ENCODE measurements at places on chromosomes 11 and 22.

- DNase-seq, result no peak
Measured at GRCh38 chr11:114192841-114193389, 103.3 kb upstream of the NNMT start.

DNA sequence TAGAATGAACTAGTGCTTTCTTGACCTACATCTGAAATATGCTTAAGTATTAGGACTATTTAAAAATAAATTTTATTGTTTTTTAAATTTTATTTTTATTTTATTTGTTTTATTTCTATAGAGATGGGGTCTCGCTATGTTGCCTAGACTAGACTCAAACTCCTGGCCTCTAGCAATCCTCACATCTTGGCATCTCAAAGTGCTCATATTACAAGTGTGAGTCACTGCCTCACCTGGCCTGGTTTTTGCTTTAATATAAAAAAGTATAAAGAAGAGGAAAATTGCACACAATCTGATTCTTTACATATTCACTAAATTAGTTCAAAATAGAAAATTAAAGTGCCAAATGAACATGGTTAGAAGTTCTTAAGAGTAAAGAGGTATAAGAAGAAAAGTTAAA is 37.5 kb downstream of the HEPHL1 start:
- DNase-seq, result no peak

DNA sequence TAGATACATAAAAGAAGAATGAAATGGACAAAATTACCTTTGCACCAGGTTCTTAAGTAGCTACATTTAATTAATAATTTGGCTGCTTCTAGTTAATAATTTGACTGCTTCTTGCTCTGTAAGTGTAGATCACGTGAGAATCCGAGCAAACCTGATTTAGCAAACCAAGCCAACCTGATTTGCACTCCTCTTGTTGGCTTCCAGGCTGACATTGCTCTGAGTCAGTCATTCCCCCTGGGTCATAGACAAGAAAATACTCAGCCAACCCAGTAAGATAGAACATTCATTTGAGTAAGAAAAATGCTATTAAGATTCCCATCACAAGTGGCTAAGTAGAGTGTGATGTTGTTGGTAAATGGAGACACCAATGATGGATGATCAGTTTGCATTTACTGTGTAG is 304.1 kb downstream of the C11orf87 start:
- DNase-seq, result no peak

- DNase-seq, result peak; percentile 77
Measured at GRCh38 chr22:36454916-36455570, 26.4 kb downstream of the TXN2 start.

- no peak for DNase-seq
Measured at GRCh38 chr11:35836205-35836604, 107.7 kb upstream of the LDLRAD3 start.

DNA sequence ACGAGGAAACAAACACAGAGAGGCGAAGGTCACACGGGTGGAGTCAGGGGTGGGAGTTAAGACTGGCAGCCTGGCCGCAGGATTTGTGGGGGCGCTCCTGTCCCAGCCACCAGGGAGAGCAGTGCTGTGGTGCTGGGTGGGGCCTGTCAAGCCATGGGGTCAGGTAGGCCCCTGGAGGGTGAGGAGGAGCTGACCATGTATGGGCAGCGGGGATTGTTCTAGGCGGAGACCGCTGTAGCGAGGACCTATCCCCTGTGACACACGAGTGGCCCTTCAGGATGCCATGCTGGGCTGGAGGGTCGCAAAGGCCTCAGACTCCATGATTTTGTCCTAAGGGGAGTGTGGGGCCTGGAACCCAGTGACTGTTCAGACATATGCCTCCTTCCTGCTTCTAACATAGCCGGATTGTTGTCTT is 1.6 kb upstream of the RPS19BP1 start:
- no peak for DNase-seq

GRCh38 chr11:34433899-34434298 is 4.8 kb upstream of the CAT start:
- DNase-seq, result no peak

DNA sequence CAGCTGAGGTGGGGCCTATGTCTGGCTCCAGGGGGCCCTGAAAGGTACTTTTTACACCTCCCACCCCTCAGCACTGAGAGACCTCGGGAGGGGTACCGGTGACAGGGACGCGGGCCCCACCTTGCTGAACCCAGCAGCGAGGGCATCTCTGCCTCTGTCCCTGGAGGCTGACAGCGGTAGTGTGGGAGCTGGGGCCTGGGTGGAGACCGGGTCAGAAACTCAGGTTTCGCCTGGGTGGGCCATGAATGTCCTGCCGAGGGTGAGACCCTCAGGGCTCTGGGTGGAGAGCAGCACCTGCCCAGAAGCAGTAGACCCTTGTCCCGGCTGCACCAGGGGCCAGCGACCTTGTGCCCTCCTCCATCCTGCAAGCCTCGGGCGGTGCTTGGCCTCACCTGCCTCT is 22.2 kb downstream of the PTDSS2 start:
- DNase-seq, result no peak

DNA sequence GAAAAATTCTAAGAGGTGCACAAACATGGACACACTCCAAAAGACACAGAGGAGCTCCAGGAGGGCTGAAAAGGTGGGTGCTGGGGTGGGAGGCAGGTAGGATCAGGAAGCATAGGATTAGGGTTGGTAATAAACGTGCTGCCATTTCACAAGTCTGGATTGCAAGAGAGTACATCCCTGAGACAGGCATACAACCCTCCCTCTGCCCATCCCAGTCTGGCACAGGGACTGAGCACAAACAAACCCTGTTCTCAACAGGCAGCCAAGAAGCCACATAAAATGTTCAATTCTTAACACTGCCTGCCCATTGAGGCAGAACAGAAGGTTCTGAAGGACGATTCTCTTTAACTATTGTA is 18.5 kb downstream of the SLC35F2 start:
- DNase-seq, result peak; percentile 26

DNA sequence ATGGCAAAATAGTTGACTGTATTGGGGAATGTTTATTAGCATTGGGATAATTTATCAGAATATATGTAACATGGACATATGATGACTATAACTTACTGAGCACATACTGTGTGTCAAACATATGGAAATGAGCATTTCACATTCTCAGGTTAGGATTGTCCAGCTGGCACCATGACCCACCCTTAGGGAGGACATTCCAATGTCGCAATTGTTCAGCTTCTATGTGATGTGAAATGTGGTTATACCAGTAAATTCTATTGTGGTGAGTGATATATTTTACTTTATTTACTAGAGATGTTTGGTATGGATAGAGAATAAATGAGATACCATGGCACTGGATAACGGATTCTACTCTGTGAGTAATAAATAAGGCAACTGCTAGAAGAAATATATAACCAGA is 50.4 kb downstream of the OR4A47 start:
- no peak for DNase-seq

DNA sequence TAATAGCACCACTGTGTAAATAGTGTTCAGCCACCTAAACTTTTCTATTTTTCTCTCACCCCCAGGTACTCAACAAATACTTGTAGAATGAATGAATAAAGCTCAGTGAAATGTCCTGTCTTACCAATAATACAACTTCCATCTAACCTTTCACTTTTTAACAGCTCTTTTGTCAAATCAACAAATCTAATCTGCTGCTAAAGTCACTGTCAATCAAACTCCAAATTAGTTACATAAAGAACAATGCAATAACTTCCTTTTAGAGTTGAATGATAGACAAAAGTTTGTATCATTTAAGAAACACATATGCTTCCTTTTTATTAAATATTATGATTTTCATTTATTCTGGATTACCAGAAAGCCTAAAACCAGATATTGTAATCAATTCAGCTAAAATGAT is 34.7 kb upstream of the C11orf58 start:
- DNase-seq, result no peak

- DNase-seq, result peak; percentile 54
Measured at GRCh38 chr22:22710719-22711531, 66.5 kb downstream of the GGTLC2 start.

- DNase-seq, result no peak
Measured at GRCh38 chr22:22948651-22949571, 61.3 kb downstream of the IGLL5 start.

DNA sequence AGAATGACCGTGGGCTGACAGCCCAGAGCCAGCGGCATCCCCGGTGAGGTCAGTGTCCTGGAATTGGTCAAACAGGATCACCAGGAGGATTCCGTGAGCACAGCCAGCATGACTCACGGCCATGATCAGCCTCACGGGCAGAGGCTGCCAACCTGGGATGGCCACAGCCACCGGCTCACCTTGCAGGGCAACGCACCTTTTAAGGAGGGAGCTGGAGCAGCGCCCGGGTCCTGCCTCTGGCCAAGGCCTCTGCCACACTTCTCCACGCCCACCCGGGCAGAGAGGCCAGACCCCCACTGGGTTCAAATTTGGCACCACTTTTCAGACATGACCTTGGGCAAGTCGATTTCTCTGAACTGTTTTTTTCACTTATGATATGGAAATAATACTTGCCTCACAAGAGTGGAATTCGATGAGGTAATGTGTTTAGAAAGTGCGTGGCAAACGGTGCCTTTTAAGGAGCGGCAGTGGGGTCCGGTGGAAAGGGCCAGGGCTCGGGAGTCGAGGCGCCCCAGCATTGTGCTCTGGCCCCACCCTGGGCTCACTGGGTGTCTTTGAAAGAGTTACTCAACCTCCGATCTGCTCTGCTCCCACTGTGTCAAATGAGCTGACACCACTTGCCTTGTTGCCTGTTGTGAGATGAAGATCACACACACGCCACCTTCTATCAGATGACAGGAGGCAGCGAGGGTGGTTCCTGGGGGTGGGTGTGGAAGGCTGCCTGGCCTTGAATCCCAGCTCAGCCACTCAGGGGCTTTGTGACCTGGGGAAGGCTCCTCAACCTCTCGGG is 16.0 kb downstream of the TXN2 start:
- no peak for DNase-seq

- peak; percentile 71 for DNase-seq
Measured at GRCh38 chr11:74453373-74453975, 13.9 kb downstream of the KCNE3 start.

- no peak for DNase-seq
Measured at GRCh38 chr11:120539667-120540369, 28.3 kb downstream of the GRIK4 start.

DNA sequence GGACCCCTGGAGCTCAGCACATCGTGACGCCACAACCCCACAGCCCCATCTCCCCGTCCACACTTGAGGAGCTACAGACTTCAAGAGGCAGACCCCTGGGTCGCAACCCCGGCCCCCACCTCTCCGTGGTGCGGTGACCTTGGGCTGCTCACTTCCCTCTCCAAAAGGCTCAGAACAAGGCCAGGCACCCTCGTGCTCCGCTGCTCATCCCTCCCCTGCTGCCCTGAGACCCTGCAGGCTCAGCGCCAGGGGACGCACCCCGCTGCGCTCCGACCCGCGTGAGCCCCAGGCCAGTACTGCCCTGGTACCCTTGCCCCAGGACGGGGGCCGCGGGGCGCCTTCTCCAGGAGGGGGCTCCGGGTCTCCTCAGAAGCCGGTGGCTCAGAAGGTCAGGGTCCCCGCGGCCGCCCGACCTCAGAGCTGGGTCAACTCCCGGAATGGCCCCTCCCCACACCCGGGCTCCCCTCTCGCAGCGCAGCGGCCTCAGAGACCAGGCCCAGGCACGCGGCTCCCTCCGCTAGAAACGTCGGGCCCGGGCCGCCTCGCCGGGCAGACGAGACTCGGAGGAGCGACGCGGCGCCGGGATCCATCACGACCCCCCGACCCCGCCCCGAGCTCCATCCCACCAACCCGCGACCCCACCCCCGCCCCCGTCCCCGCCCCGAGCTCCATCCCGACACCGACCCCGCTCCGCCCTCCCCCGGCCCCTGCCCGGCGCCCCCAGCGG is 563 bp downstream of the GATD1 start:
- no peak for DNase-seq

DNA sequence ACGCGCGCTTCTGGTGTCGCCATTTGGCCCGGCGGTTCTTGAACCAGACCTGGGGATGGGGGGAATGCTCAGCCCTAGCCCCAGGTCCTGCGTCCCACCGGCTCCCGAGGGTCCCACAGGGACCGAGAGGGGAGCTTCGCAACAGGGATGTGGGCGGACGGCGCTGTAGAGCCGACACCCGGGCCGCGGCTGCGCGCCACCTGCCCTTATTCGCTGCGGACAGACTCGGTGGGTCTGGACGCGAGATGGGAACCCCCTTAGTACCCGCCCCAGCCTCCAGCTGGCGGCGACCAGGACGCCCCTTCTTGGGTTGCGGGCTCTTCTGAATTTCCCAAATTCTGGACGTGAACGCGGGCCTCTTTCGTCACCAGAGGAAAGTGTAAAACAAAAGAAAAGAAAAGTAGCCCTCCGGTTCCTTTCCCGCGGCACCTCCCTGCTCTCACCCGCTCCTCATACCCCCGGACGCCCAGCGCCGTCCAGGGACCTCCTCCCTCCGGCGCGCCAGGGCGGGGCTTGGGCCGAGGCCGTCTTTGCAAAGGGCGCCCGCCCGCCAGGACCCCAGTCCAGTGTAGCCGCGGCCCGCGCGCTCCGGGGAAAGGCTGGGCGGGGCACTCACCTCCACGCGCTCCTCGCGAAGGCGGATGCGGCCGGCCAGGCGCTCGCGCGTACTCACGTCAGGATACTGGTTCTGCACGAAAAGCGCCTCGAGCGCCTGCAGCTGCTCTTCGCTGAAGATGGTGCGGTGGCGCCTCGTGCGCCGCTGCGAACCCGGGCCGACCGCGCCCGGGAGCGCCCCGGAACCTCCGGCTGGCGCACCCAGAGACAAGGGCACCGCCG is 827 bp downstream of the GSC2 start:
- no peak for DNase-seq

- no peak for DNase-seq
Measured at GRCh38 chr22:44448271-44448830, 49.7 kb downstream of the RTL6 start.

DNA sequence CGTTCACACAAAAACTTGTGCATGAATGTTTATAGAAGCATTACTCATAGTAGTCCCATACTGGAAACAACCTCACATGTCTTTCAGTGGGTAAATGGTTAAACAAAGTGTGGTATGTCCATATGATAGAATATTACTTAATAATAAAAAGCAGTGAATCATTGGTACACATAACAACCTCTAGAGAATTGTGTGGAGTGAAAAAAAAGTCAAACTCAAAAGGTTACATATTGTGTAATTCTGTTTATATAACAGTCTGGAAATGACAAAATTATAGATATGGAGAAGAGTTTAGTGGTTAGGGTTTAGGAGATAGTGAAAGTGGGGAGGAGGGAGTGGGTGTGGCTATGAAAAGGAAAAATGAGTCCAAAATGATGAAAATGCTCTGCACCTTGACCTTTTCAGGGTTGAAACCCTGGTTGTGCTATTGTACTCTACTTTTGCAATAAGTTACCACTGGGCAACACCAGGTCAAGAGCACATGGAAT is 243.4 kb upstream of the DDI1 start:
- DNase-seq, result no peak

DNA sequence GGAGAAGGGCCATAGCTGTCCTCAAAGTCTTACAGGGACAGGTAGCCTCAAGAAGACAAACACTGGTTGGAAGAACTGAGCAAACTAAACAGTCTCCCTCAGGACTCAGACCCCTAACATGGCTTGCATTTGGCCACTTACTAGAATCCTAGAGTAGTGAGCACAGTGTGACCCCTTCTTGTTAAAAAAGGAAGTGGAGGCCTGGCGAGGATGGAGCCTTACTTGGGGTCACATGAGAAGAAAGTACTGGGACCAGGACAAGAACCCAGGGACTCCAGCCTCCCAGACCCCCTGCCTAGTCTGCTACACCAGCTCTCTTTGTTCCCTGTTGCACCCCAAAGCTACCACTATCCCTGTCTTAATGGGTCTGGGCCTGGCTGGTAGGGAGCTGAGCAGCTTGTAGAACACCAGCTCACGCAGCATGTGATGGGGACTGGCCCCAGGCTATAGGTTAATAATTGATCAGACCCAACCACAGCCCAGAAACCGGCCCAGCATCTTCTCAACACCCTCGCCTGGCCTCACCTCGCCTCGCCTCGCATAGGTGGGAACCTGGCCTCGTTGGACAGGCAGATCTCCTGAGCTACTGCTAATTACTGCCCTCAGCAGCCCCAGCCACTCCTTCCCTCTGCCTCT is 17.6 kb downstream of the DGAT2 start:
- DNase-seq, result no peak
